ENCODE measurements at places on chromosomes 4 and X. TPM values are rescaled to one million over a fixed set of nuclear protein-coding genes. Genes with fewer than 3 reads are reported as not detected.

NKX3-2 gene
- not detected for total RNA-seq

TSPAN5 gene
- 59.9 TPM for total RNA-seq

GPR50 gene
- total RNA-seq, result not detected

ADAD1 gene
- not detected for total RNA-seq

NXF2B gene
- total RNA-seq, result not detected

STAP1 gene
- total RNA-seq, result not detected

TLL1 gene
- total RNA-seq, result 15.2 TPM

PPP4R3C gene
- not detected for total RNA-seq

ASB9 gene
- 17.4 TPM for total RNA-seq

GPR82 gene
- total RNA-seq, result not detected

CTAG1B gene
- not detected for total RNA-seq

SHROOM4 gene
- 54.1 TPM for total RNA-seq

IL2 gene
- total RNA-seq, result not detected

H2BW2 gene
- total RNA-seq, result not detected

MOSPD2 gene
- total RNA-seq, result 15.8 TPM

SOD3 gene
- total RNA-seq, result not detected

PDLIM3 gene
- total RNA-seq, result 34.6 TPM

FDCSP gene
- not detected for total RNA-seq

MGAT4D gene
- not detected for total RNA-seq

KIAA1210 gene
- total RNA-seq, result not detected

SLC25A6 gene
- total RNA-seq, result 283 TPM

TBC1D9 gene
- total RNA-seq, result 60.4 TPM

IL13RA1 gene
- total RNA-seq, result 57.3 TPM

PIN4 gene
- 13.3 TPM for total RNA-seq

RHOH gene
- not detected for total RNA-seq

TMEM144 gene
- total RNA-seq, result 14.9 TPM

BRS3 gene
- total RNA-seq, result not detected

RHOXF1 gene
- total RNA-seq, result not detected

BMPR1B gene
- 0.66 TPM for total RNA-seq

HPRT1 gene
- total RNA-seq, result 32.8 TPM

UGT8 gene
- not detected for total RNA-seq

CNGA1 gene
- not detected for total RNA-seq
